Hematopoietic multipotent progenitor cell treated with erythropoietin and hydrocortisone succinate and interleukin-3 and kit ligand, for 8 days (in vitro differentiated cells): ENCODE measurements at places on chromosomes 2 and 18.
A peak's percentile ranks its signal among the peaks of the same experiment; 100 is the strongest.

- DNase-seq = no peak
Measured at GRCh38 chr2:221653182-221653581, 81.1 kb upstream of the EPHA4 start.

GRCh38 chr18:66694852-66695251 is 91.0 kb upstream of the CDH19 start:
- no peak for DNase-seq

DNA sequence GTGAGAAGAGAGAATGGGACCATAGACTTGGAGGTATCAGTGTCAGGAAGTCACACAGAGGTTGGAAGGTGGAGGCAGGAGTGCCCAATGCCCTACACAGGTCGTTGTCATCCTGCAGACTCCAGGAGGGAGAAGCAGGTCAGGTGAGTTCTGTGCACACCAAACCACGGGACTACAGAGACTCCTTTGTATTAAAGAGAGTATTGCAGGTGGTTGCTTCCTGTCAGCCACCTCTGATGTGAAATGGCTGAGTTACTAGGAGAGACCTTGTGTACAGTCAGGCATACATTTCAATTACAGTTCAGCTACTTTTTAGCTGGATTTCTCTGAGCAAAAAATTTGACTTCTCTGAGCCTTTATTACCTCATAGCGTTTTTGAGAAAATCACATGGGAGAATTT is 51.6 kb downstream of the SPP2 start:
- DNase-seq = no peak

DNA sequence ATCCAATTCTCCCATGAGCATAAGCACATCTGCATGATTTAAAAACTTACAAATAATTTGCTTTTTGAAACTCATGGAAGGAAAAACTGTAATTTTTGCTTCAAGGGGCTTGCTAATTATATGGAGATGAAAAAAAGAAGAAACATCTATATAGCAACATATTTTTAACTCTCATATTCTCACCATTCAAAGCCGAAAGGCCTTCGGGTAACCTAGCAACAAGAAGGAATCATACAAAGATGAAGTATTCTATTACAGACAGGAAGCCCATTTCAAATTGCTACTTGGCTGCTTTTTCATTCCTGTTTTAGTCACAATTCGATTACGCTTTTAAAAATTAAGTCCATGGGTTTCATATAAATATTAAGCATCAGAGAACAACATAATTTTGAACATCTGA is 39.2 kb upstream of the RNU4ATAC start:
- no peak for DNase-seq

GRCh38 chr2:186255823-186256222 is 230.2 kb upstream of the ZC3H15 start:
- no peak for DNase-seq

- DNase-seq = no peak
Measured at GRCh38 chr2:26979741-26980140, 9.3 kb downstream of the MAPRE3 start.

DNA sequence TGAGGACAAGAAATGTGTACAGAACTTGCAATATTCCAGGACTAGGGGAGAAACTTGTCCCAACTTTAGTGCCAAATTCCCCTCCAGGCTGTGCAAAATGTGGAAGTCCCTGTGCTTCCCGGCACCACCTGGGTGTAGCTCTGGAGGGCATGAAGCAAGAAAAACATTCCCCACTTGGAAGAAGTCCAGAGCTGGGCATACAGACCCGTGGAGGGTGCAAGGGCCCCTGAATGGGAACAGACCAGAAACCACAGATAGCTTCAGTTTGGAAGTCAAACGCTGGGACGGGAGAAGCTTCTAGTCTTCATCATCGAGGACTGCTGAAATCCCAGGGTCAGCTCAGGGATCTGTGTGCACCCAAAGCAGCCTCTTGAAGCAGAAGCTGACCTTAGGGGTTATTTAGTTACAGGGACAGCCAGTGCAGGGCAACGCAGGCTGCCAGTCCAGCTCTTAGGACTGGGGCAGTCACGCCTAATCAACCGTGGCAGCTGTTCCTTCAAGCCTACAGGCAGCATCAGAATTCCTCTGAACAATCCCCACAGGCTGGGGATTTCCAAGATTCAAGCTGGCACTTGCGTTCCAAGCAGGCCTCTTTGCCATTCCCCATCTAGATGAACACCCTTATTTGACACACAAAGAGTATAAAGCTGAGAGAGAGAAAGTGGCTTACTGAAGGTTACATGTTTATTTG is 269.4 kb downstream of the LOXHD1 start:
- DNase-seq = no peak

GRCh38 chr2:110221938-110222337 is 9.6 kb upstream of the MTLN start:
- no peak for DNase-seq

DNA sequence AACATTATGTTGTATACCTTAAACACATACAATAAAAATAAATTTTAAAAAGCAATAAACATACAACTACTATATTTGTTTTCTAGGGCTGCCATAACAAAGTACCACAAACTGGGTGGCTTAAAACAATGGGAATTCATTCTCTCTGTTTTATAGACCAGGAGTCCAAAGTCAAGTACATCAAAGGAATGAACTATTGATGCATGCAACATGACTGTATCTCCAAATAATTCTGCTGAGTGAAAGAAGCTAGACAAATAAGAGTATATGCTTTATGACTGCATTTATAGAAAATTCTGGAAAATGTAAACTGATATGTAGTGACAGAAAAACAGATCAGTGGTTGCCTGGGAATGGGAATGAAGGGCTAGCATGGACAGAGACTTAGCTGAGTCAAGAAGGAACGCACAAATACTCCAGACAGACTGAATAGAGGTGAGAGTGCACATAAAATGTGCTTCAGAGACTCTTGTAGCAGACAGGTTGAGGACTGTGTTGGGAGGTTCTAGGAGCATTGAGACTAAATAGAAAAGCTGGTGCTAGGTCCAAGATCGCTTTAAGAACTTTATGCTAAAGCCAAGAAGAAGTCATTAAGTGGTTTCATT is 11.0 kb upstream of the PLA2R1 start:
- no peak for DNase-seq

- no peak for DNase-seq
Measured at GRCh38 chr18:37403788-37404187, 161.8 kb downstream of the CELF4 start.

GRCh38 chr2:121809607-121810006 is 54.2 kb downstream of the TSN start:
- DNase-seq = no peak

DNA sequence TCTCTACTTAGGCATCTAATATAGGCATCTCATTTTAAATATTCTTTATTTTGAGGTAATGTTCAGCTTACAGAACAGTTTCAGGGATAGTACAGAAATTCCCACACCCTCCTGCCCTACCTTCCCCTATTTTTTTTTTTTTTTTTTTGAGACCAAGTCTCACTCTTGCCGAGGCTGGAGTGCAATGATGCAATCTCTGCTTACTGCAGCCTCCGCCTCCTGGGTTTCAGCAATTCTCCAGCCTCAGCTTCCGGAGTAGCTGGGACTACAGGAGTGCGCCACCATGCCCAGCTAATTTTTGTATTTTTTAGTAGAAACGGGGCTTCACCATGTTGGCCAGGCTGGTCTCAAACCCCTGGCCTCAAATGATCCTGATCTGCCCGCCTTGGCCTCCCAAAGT is 97.6 kb downstream of the EPB41L5 start:
- DNase-seq = no peak

DNA sequence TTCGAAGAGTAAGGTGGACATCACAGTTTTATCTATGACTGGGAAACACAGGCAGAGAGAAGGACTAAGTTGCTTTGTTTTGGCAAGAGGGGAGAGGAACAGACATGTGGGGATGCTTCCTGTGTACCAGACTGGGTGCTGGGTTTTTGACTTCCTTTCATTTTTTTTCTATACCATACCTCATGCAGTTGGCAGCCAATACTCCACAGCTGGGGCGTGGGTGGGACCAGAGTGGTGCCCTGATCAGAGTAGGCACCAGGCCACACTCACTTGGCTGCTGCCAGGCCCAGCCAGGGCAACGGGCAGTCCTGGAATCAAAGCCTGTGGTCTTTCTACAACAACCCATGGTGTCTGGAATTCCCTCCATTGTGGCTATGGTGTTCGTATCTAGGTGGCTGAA is 45.2 kb downstream of the SH3RF3 start:
- no peak for DNase-seq

DNA sequence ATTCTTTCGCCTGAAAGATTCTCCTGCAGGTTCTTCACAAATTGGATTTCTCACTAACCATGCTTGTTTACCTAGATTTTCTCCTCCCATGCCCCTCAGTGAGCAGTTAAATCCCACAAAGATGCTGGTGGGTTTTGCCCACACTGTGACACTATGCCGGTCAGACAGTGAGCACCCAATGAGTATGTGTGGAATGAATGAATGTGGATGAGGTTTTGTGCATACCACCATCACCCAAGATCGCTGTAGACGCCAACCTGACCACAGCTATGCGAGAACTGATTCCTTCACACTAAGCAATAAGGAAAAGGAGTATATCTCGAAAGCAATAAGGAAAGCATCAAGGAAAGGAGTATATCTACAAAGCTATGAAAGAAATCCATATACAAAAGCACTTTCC is 116.7 kb downstream of the PID1 start:
- no peak for DNase-seq

DNA sequence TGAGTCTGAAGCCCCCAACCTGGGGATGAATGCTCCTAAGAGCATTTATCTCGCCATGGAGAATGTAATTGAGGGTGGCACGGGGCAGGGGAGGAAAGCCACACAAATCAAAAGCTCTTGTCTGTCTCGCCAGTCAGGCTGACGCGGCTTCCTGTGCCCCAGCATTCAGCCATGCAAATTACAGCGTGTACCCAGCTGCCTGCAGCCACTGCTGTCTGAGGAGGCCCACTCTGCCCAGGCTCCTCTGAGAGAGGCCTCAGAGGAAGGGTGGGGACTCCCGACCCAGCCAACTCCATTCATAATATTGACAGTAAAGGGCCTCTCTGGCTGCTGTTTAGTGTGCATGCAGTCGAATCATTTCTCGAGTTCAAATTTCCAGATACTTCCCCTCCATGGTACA is 22.0 kb downstream of the SMAD7 start:
- no peak for DNase-seq

DNA sequence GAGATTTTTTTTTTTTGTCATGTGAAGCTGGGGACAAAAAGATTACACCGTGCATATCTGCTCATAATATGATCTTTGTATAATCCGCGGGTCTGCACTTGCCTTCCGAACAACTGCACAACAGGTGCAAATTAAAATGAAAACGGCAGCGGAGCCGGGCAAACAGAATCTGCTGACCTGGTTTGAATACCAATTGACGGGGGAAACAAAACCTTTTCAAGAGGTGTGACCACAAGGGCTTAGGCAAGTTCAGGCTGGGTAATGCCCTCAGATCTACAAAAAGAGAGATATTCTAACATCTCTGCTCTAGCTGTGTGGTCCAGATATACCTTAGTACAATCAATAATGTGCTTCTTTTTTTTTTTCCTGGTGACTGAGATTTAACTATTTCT is 88.5 kb downstream of the ZEB2 start:
- no peak for DNase-seq

GRCh38 chr2:240891492-240892340 is 4.2 kb downstream of the MAB21L4 start:
- no peak for DNase-seq

- no peak for DNase-seq
Measured at GRCh38 chr2:157789256-157789655, 86.9 kb downstream of the ACVR1 start.

GRCh38 chr18:78199611-78200010 is 780.0 kb upstream of the SALL3 start:
- no peak for DNase-seq

DNA sequence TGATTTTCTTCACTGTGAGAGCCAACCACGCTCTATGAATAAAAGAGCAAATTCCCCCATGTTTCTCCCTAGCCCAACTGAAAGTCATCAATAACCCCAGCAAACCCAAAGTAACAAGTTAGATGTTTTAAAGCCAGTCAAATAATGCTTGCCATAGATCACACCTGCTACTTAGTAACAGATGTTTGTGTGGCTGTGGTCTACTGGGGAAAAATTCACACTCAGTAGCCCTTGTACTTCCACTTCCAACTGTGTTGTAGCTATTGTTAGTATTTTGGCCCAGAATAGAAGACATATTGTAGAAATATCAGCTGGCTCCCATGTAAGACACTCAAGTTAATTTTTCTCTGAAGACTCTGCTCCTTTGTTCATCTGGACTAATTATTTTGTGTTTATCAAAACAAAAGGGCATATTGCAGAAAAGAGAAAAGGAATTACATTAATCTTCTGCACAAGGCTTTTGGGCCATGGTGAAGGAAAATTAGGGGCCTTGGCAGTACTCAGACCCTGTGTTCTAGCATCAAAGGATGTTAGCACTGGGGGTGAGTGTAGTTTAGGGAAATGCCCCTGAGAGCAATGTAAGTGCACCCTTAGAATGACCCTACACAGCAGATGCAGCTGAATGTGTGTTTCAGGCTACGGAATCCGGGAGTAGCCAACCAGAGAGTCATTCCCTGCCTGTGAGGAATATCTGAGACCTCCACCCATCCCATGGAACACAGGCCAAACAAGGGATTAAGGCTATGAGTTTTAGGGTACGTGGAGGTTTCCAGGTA is 521.9 kb downstream of the EPHA4 start:
- DNase-seq = no peak

DNA sequence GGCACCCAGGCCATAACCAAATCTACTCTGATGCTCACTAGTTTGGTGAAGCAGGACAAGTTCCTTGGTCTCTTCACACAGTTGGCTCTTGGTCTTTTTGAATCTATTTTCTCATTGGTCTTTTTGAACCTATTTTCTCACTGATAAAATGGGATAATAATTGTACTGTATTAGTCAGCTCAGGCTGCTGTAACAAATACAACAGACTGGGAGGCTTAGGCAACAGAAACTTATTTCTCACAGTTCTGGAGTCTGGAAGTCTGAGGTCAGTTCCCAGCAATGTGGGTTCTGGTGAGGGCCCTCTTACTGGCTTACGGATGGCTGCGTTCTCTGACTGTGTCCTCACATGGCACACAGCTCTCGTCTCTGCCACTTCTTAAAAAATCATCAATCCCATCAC is 63.5 kb downstream of the C1D start:
- no peak for DNase-seq

DNA sequence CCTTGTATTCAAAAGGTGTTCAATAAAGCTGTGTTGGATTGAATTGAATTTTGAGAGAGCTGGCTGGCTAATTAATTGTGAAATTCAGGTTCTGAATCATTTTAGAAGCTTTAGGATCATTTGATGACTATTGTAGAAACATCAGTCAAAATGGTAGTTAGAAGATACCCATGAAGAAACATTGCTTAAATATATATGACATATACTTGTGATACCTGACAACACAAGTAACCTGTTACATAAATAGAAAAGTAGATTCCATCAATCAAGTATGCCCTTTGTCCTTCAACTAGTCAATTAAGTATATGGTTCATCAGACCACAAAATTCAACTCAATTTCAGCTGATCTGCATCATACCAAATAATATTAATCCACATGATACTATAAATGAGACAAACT is 185.6 kb downstream of the PID1 start:
- no peak for DNase-seq

DNA sequence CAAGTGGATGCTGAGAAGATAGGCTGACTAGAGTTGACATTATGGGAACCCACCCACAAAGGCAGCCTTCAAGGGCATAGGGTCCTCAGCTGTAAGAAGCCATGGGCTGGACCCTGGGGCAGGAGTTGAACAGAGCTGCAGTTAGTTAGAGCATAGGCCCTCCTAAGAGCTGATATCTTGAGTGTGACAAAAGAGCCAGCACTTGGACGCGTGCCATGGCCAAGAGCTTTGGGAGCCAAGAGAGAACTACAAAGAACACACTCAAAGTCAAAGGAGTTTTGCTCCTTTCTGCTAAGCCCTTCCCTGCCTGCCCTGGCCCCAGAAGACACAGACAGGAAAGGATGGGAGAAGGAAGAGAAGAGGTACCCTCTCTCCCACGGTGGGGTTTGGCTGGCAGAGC is 29.9 kb upstream of the AGAP1 start:
- DNase-seq = peak; percentile 73
